Activated naive CD4-positive, alpha-beta T cell treated with anti-CD3 and anti-CD28 coated beads for 36 hours (primary cell): ENCODE measurements at places on chromosomes 1 and 21.
A peak's percentile ranks its signal among the peaks of the same experiment; 100 is the strongest.

GRCh38 chr1:96520579-96520947 lies 201.0 kb upstream of the PTBP2 start:
- no peak for DNase-seq

DNA sequence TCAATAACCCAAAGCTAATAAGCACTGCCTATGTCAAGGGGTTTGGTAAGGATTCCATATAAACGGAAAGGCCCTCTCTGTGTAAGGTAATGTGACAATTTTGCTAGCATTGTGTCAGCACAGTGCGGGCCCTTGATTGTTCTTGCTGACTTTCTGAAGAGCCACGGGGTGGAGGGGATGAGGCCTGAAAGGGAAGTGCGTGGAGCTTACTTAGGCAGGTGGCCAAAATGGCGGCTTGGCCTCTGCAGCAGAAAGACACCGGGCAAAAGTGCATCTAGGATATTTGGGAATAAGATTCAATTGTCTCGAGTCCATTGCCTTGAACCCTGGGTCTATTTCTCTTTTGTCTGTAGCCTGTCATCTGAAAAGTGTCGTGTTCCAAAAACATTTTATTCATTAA lies 114.3 kb downstream of the TGFB2 start:
- DNase-seq = no peak

DNA sequence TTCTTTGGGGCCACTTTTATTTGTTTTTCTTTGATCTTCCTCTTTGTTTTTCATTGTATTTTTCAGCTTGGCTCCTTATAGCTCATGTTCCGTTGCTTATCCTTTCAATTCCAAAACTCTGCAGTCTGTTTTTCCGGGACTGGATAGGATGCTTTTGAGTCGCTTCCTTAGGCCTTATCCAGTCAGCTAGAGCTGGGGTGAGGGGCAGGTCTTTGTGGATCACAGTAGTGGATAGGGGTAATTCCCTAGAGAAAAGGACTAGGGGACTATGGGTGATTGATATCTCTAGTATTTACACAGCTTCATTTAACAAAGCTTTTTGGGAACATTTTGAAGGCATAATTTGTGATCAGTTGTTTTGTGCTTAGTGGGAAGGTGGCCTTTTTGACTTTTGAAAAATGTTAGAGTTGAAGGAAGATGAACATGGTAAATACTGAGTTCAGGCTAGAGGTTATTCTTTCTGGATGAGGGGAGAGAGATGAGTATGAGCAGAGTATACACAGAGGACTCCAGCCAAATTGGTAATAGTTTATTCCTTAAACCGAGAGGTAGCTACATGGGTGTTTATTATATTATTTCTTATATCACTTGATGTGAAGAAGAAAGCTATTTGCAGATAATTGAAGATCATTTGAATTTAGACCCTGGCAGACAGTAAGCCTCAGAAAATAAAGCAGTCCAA lies 22.5 kb downstream of the CEP350 start:
- DNase-seq = no peak

DNA sequence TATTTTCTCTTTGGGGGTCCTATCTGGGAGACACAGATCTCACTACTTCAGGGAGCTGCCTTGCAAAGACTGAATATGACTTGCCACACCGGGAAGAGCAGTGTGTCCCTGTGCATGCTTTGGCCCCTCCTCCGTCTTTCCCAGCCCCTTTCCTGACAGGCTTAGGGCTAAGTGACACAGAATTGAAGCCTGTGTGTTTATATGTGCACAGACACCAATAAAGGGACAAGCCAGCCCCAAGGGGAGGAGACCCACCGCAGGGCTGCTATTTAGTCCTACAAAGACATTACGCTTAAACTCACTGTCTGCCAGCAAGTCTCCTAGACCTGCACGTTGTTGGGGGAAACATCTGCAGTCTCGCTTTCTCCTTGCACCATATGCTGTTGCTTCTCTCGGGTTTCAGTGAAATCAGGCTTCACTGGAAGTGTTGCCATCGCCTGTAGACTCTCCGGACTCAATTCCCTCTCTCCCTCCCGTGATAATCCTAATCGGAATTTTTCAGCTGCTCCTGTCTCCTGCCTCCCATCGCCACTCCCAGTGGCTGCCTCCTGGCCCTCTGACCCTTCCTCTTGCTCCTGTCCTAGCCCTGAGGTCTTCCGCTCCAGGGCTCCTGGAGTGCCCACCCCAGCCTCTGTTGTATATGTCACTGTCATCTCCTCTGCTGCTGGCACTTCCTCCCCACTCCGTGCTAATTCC lies 58.5 kb upstream of the LRRC53 start:
- no peak for DNase-seq

DNA sequence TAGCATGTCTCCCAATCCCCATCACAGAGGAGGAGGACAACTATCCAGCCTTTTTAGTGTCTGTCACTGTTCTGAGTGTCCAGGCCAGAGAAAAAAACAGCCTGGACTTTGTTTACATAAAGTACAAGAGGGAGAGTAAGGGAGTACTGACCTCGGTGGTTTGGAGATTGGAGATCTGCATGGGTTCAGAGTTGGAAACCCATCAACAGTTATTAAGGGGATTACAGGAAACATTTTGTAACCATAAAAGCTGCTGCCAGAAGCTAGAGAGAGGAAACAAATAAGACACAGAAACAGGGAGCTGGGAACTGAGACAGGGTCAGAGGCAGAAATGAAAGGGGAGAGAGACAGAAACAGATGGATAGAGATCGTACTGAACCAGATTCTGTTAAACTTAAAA lies 131.5 kb upstream of the CTTNBP2NL start:
- no peak for DNase-seq

DNA sequence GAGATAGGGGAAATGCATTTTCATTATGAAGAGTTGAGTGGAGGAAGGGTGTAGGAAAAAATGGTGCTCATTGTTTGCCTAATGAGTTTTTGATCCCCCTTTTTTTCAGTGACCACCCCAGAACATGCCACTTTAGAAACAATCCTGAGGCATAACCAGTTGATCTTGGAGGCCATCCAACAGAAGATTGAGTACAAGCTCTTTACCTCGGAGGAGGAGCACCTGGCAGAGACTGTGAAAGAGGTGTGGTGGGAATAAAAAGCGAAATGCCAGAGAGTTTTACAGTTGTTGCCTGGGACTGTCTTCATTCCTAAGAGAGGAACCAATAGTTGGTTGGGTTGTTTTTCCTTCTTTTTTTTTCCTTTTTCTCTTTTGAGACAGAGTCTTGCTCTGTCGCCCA lies 54.3 kb upstream of the EPHA8 start:
- no peak for DNase-seq

DNA sequence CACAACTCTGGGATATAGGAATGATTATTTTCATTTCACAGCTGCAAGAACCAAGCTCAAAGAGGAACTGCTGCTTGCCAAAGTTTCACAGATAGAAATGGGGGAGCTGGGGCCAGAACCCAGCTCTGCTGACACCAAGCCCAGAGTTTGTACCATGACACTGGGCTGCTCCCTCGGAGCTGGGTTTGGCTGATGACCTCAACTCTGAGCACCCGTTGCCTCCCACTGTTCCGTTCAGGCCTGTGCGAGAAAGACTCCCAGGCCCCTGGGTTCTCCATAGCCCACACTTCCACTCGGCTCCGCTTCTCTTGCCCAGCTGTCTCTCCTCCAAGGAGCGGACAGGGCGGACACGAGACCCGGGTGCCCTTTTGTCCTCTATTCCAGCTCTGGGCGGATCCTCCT lies 55.2 kb downstream of the NGF start:
- no peak for DNase-seq

DNA sequence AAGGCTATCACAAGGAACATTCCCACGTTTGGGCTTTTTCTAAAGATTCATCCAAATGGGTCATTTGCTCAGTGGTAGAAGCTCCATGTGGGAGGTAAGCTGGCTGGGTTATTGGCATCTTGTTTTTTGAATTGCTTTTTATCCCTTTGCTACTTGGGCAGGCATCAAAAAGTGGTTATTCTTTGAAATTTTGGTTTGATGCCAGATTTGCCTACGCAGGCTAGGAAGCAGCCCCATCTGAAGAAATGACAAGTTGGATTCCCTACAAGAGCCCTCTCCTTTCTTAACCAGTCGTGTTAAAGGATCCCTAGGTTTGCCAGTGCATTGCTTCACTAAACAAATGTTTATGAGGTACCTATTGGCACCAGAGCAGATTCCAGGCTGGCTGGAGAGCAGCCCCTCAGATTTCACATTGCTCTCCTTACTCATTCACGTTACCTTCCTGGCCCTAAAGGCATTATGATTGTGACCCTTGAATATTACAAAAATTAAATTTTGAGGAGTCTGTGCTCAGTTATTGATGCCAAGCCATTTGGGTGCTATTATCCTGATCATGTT lies 38.8 kb downstream of the ARID1A start:
- DNase-seq = no peak

- DNase-seq = no peak
Observed at GRCh38 chr1:118437664-118438063, 252.6 kb upstream of the SPAG17 start.

- no peak for DNase-seq
Observed at GRCh38 chr1:68339505-68339904, 107.2 kb upstream of the WLS start.

- no peak for DNase-seq
Observed at GRCh38 chr1:239909898-239910297, 181.8 kb upstream of the FMN2 start.

- no peak for DNase-seq
Observed at GRCh38 chr1:87706779-87707228, 378.1 kb downstream of the LMO4 start.

DNA sequence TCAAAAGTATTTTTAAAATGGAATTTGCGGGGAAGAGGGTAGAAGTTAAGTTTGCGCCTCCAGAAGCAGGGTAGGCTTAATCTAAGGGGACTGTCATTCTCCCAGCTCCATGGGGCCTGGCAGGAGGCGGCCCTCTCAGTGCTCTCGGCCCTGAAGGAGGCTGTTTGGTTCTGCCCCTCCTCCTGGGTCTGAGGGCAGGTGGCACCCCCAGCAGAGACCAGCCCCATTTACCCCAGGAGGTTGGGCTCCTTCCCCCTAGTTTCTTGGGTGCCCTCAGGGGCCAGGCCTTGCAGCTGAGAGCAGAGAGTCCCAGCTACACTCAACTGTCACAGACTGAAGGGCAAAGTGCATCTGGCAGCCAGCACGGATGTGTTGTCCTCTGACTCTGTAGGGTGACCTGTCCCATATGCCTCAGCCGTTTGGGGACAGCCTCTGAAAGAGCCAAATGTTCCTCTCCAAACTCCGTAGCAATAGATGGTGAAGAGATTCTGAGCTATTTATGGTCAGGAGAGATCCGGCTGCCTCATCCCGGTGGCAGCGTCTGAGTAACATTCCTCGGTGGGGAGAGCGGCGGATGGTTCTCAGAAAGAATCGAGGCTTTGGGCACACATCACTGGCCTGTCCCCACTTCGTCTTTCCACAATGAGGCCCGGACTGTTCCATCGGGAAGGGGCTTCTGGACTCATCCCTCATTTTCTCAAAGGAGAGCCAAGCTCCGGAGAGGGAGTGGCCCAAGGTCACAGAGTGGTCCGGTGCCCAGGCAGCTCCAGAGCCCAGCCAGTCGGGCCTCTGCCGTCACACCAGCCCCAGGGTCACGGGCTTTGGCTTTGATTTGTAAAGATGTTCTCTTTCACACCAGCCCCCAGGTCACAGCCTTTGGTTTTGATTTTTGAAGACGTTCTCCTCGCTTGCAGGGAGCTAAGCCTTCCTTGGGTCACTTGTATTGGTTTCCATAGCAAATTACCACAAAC lies 424.2 kb upstream of the VAMP3 start:
- DNase-seq = no peak

- DNase-seq = no peak
Observed at GRCh38 chr1:111982428-111982827, 7.0 kb downstream of the KCND3 start.

GRCh38 chr1:157176591-157177121 lies 38.5 kb upstream of the ETV3 start:
- DNase-seq = no peak

- peak; percentile 44 for DNase-seq
Observed at GRCh38 chr21:37367703-37368540, 1.3 kb downstream of the DYRK1A start.

- DNase-seq = no peak
Observed at GRCh38 chr1:8813991-8814390, 3.4 kb downstream of the RERE start.

DNA sequence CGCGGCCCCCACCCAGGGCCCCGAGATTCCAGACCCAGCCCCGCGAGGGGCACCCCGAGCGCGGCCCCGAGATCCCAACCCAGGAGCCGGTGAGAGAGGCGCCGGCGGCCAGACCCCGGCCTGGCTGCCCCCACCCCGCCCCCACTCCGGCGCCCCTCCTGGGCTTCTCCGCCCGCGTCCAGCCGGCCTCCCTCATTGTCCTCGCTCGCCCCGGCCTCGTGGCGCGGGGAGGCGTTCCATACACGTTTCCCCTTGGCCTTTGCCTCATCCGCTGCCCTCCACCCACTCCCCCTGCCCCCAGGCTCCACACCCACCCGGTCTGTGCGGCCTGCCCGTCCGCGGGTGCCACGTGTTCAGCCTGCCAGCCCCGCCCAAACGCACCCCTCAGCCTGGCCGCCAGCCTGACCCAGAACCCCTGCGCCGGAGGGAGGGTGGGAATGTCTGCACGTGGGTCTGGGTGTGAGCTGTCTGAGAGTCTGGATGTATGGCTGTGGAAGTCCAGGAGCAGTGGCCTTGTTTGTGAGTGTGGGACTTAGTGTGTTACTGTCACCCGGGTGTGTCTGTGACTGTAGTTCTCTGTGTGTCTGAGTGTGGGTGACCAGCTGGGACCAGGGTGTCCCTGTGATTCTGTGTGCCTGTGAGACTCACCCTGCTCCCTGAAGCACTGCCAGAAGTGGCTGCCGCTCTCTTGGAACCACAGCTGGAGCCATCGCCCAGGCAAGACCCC lies 681 bp downstream of the B4GALT2 start:
- peak; percentile 23 for DNase-seq

DNA sequence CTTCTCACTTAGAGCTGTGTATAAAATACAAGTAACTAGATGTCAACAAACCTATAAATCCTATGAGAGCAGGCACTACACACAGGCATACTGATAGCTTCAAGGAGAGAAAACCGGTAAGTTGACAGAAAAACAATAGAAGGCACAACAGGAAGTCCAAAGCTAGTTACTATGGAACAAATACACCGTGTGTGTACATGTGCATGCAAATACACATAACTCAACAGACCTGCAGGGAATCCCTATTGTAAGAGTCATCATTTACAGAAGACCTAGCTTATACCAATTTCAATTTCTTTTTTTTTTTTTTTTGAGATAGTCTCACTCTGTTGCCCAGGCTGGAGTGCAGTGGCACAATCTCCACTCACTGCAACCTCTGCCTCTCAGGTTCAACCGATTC lies 26.3 kb downstream of the JAK1 start:
- DNase-seq = no peak

DNA sequence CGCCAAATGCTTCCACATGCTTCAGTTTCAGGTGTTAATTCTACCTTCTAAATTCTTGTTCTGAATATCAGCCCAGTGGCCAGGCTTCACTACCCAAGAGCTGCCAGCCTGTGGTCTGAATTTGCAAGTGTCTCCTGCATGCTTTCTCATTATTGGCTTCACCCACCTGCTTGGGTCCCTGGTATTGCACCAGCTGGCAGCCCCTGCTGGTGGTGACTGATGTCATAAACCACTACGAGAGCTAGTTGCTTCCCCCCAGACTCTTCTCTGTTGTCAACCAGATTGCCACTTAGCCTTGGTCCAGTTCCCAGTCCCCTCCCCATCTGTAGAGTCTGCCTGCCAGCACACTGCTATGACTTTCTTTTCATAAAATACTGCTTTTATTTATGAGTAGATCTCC lies 197.7 kb upstream of the DUSP10 start:
- no peak for DNase-seq

- no peak for DNase-seq
Observed at GRCh38 chr1:207971331-207972219, 60.6 kb upstream of the CD34 start.

- DNase-seq = peak; percentile 12
Observed at GRCh38 chr1:115545791-115546733, 95.7 kb upstream of the VANGL1 start.

- peak; percentile 86 for DNase-seq
Observed at GRCh38 chr1:34786521-34787325, 5.7 kb downstream of the GJB3 start.
